ENCODE measurements at places on chromosomes 6 and 20.

DNA sequence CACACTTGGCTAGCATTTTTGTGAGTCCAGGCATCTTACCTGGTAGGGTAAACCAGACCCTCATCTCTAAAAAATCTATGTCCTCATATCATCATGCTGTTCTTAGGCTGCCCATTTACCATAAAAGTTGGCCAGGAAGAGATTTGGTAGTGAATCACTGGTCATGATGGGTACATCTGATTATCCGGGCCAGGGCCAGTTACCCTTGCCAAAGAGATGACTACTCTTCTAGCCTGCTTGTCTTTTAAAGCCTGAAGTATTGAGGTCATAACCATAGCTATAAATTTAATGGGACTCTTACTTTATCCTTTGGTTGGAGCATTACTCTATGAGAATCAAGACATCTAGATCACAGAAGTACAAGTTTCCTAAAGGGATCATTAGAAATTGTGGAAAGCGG is 276.8 kb downstream of the TENT5A start:
- DNase-seq, result no peak

GRCh38 chr20:5650280-5650691 is 99.9 kb upstream of the SHLD1 start:
- no peak for DNase-seq

DNA sequence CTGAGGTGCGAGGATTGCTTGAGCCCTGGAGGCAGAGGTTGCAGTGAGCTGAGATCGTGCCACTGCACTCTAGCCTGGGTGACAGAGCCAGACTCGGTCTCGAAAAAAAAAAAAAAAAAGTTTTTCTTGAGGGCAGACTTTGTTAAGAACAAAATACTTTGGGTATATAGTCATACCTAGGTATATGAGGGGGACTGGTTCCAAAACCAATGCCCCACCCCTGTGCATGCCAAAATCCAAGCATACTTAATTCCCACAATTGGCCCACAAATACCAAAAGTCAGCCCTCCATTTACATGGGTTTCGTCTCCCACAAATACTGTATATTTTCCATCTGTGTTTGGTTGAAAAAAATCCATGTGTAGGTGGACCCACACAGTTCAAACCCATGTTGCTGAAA is 119.9 kb downstream of the INSM1 start:
- no peak for DNase-seq

DNA sequence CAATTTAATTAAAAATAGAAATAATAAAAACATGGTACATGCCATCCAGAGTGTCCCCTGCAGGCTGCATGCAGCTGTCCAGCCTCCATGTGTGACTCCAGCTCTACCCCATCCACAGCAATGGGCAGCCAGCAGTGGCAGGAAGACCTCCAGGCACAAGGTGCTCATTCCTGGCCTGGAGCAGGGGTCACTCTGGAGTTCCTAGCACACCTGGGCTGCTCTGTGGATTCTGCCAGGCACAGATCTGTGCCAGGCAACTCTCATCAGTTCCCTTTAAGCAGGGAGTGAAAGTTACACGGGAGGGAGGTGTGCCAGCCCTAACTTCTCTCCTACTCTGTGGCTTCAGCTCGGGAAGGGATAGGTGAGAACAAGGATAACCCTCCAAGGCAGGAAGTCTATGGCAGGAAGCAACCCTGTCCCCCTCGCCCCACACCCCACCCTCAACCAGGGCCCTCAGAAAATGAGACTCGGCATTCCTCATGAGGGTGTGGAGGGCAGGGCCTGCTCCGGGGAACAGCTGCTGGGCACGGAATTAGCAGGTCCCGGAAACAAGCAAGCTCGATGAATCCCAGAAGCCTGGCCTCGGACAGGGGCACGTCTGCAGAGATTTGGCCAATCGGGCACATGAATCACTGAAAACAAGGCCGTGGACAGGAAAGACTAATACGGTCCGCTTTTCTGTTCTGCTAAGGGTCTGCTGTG is 10.0 kb downstream of the JPH2 start:
- no peak for DNase-seq

- no peak for DNase-seq
Measured at GRCh38 chr6:7705483-7705882, 20.4 kb upstream of the BMP6 start.

- no peak for DNase-seq
Measured at GRCh38 chr20:18466574-18466893, 296 bp downstream of the DZANK1 start.

DNA sequence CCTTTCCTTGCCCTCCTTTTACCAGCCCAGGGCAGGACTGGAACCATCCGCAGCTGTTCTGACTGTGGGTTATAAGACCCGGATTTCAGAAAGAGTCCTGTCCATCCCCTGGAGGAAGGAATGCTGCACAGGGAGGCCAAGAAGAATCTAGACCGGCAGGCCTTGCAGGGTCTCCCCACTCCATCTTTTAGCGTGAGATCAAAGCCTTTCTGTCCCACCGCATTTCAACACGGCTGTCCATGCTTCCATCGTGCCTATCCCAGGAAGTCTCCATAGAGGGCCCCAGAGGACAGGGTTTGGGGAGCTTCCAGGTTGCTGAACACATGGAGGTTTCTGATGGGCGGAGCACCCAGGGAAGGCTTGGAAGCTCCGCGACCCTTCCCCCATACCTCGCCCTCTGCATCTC is 79.3 kb upstream of the AGPAT4 start:
- DNase-seq, result peak; percentile 20

- DNase-seq, result no peak
Measured at GRCh38 chr6:39772559-39773273, 19.5 kb upstream of the DAAM2 start.

GRCh38 chr6:91730710-91731109 is 1143.8 kb upstream of the MAP3K7 start:
- DNase-seq, result no peak

DNA sequence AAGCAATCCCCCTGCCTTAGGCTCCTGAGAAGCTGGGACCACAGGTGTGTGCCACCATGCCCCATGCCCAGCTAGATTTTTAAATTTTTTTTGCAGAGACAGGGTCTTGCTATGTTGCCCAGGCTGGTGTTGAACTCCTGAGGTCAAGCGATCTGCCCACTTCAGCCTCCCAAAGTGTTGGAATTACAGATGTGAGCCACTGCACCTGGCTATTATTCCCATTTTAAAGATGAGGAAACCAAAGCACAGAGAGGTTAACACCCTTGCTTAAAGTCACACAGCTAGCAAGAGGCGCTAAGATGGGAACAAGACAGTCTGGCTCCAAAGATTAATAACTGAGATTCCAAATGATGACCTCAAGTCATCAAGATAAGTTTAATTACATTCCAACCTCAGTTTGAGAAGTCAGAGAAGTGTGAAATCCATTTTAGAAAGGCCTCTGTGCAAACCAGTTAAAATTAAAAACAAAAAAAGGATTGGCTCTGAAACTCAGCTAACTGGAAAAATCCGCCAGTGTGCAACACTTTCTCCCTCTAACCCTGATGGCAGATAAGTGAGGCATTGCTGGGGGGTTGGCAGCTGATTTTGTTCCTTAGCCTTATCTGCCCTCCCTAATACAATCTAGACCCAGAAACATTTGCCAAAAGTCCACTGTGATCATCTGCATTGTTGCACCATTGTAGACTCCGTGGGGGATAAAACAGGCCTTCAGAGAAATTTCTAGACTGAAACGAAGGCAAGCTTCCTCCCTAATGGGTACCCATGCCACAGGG is 55.5 kb downstream of the CPNE5 start:
- no peak for DNase-seq

- DNase-seq, result no peak
Measured at GRCh38 chr6:151900256-151900655, 92.8 kb downstream of the ESR1 start.

DNA sequence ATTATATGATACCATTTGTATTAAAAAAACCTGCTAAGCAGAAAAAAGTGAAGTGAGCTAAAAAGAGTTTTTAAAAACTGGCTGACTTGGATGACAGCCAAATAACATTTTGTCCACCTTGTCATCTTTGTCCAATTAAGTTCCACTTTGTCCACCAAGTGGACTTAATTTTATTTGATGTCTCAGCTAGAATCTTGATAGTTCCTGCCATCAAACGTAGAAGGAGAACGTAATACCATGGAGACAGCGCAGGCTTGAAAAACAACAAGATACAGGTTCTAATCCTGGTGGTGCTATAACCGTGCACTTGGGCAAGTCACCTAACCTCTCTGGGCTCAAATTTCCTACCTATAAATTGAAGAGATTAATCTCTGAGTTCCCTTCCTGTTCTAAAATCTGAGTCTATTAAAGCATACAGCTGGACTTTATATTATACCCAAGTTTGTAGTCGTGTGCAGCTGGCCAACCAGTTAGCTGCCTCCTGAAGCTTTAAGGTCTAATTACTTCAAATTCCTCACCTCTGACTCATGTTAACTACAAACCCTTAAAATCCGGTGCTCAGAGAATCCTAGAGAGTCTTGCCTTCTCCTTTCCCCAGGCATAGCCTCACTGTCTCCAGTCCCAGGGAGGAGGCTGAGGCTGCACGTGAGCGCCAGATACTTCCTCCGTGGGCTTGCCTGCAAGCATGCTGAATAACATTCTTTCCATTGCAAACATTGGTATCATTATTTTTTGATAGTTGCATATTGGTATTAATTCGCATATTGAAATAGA is 16.8 kb downstream of the TMEM244 start:
- DNase-seq, result no peak

- DNase-seq, result no peak
Measured at GRCh38 chr6:15569035-15569995, 93.5 kb downstream of the DTNBP1 start.

GRCh38 chr20:54379893-54380584 is 95.4 kb upstream of the DOK5 start:
- DNase-seq, result no peak

DNA sequence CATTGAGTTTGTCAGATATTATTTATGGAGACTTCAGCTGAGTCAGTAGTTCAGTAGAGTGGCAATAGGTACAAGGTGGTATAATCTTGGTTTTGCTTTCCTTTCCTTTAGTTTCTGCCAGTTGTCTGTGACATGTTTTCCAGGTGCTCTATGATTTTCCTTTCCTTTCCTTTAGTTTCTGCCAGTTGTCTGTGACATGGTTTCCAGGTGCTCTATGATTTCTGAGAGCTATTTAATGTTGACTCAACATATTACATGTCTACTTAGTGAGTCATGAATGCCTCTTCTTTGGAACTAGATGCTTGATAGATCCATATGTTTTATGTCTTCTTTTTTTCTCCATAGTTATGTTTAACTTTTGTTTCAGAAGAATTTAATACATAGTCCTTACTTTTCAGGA is 186.4 kb upstream of the DEFB112 start:
- no peak for DNase-seq

DNA sequence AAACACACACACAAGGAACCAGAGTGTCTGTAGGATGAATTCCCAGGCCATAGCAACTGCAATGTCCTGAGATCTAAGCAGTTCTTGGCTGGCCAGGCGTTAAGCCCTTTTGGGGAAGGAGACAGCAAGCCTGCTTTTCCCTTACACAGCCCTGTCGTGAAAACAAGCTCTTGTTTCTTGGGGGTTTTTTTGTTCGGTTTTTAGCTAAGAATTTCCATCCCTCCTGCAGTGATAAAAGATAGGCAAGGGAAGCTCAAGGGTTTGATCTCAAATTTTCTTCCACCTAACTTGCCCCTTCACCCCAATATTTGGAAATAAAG is 1.5 kb downstream of the TNFRSF21 start:
- no peak for DNase-seq

DNA sequence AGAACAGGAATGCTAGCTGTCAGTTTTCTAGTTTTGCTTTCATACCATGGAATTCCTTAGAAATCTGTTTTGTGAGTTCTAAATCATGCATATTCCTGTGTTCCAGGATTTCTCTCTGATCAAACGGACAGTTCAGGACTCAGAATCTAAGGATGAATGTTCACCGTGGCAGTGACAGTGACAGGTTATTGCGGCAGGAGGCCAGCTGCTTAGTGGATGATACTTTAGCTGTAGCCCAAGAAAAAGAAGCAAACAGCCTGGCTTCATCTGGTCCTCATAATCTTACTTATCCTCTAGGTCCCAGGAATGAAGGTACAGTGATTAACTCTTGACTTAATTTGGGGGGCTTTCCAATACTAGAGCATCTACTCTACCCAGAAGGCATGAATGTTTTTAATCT is 27.1 kb downstream of the KCTD20 start:
- DNase-seq, result no peak

GRCh38 chr20:19943061-19943521 is 74.1 kb upstream of the NAA20 start:
- DNase-seq, result no peak

GRCh38 chr6:80210618-80211017 is 104.1 kb downstream of the BCKDHB start:
- no peak for DNase-seq

DNA sequence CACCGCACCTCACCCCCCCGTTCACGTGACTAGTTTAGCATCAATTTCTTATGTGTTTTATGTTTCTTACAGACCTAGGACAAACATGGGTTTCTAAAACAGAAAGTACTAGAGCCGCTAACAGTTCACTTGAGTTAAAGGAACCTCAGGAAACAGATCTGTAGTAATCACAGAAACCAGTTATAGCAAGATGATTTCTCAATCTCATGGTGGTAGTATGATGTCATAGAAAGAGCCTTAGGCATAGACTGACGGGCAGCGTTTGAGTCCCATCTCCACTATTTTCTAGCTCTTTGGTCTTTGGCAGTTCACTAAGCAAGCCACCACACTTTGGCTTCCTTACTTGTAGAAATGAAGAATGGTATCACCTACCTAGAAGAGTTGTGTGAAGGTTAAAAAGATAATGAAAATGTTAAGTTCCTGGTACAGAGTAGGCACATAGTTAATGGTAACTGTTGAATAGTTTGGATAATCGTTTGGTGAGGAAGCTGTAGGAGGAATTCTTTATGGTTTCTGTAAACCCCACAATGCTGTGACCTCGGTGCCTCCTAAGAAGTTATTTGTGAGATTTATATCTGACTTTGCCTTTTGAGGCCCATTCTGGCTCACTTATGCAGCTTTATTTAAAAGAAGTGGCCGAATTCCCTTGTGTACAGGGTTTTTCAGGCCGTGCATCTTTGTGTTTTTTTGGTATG is 21.3 kb downstream of the CTNNBL1 start:
- no peak for DNase-seq

- DNase-seq, result no peak
Measured at GRCh38 chr20:53678315-53678989, 84.8 kb upstream of the ZNF217 start.

DNA sequence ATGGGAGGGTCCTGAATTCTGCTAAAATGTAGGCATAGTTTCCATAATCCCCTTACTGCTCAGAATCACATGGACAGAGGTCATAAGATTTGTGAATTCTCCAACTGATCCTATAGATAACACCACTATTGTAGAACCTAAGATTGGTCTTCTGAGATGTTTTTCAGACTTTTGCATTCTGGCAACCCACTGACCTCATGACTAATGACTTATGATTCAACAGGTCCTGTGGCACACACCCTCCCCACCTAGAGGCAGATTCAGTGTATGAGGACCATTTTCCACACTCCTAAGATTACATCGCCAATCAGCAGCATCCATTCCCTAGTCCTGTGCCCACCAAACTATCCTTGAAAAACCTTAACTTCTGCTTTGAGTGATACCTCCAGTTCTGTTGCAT is 207.2 kb downstream of the BTBD9 start:
- no peak for DNase-seq

Measured in NCI-H748 treated with DMSO at 0.1 percent for 48 hours (cell line).